ENCODE measurements at places on chromosomes 1 and 21.

- no peak for DNase-seq
Measured at GRCh38 chr1:34885405-34886247, 26.1 kb upstream of the SMIM12 start.

- no peak for DNase-seq
Measured at GRCh38 chr21:38444691-38445090, 53.6 kb downstream of the ERG start.

GRCh38 chr1:239744851-239745250 lies 346.8 kb upstream of the FMN2 start:
- no peak for DNase-seq

GRCh38 chr1:229758101-229759036 lies 132.3 kb downstream of the URB2 start:
- DNase-seq, result no peak

- DNase-seq, result peak; percentile 3
Measured at GRCh38 chr1:190436615-190437014, 41.0 kb downstream of the BRINP3 start.

- no peak for DNase-seq
Measured at GRCh38 chr1:1954015-1954414, 34.9 kb upstream of the TMEM52 start.

DNA sequence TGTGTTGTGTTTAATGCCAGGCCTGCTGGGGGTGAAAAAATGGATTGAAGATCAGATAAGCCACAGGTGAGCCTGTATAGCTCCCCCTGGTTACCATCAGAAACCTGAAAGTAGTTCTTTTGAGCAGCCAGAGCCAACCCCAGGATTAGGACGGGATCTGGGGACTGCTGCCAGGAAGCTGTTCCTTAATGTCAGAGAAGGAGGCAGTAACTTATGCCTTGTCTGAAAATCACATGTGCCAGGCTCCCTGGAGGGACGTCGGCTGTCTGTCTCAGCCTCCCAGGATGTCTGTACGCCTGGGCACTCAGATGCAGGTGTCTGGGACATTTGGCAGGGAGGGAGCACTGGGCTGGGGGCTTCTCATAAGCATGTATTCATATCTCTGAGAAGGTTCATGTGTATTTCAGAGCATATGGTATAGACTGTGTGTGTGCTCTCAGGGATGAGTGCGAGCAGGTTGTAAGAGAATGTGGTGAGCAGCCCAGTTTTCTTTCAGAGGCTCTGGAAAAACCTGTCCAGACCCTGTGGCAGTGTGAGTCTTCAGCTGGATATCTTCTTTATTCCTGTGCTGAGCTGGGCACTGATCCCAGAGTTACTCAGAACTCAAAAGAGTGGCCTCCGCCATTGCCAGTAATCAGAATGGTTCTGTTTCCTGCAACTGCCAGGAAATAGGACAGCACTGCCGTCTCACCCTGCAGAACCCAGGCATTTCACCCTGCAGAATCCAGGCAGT lies 2.8 kb downstream of the FAM43B start:
- DNase-seq, result no peak
